ENCODE measurements at places on chromosomes 11 and 22.

- DNase-seq = peak; percentile 42
Observed at GRCh38 chr22:26835929-26836528, 178.6 kb downstream of the MIAT start.

DNA sequence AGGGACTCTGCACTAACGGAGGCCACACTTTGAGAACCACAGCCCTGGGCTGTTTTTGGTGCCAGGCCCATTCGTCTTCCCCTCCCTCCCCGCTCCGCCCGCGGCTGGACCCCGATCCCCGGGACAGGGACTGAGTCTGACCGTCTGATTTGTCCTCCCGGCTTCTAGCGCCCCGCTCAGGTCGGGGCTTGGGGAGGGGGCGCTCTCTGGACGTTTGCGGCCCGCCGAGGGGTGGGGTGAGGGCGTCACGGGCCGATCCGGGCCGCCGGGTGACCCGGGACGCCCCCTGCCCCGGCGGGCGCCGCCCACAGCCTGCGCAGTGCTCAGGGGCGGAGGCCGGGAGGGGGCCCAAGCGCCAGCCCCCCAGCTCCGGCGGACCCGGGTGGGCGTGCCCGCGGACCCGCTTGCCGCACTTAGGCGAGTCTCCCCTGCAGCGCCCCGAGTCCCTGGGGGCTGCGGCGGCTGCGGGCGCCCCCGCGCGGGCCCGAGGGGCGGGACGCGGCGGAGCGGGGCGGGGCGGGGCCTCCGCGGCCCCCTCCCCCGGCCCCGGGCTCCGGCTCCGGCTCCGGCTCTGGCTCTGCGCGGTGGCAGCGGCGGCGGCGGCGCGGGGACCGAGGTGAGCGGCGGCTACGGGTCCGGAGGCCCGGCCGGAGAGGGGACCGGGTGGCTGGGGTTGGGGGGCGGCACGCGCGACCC, 33.7 kb upstream of the PRR5 start:
- DNase-seq = peak; percentile 72

DNA sequence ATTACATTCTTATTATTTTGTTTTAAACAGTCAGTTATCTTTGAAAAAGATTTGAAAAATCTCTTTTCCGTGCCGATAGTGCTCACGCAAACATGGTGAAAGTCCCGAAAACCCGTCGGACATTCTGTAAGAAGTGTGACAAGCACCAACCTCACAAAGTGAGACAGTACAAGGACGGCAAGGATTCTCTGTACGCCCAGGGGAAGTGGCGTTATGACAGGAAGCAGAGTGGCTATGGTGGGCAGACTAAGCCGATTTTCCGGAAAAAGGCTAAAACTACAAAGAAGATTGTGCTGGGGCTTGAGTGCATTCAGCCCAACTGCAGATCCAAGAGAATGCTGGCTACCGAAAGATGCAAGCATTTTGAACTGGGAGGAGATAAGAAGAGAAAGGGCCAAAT, 28.7 kb upstream of the CTSD start:
- DNase-seq = no peak

GRCh38 chr11:75801362-75802020, 13.5 kb upstream of the UVRAG start:
- DNase-seq = no peak

GRCh38 chr11:57645689-57646085, 4.0 kb downstream of the YPEL4 start:
- peak; percentile 36 for DNase-seq

DNA sequence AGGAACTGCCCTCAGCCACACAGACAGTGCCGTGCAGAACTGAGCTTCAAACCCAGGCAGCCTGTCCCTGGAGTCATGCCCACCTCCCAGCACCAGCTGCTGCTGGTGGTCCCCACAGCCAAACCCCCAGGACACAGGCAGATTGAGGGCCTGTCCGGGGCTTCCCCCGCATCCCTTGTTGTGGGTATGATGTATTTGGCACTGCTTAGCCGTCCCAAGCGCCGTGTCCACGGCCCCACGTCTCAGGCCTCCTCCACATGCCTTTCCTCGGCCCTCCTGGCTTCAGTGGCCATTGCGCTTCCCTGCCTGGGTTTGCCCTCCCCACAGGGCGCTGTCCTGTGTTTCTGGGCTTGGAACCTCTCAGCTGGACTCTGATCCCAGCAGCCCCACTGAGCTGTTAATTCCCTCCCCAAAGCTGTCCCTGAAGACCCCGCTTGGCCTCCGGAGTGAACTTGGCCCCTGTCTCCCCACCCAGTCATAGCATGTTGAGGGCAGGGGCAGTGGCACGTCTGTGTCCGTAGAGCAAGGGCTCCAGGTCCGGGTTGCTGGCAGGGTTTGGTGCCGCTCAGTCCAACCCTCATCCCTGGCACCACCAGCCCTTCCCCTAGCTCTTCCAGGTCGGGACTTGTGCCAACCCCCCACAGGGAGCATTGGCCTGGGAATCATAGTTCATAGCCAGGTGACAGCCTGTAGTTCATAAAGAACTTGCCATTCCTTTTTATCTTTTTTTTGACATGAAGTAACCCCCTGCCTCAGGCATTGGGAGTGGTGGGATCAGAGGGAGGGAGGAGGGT, 34.5 kb upstream of the TEF start:
- DNase-seq = no peak

DNA sequence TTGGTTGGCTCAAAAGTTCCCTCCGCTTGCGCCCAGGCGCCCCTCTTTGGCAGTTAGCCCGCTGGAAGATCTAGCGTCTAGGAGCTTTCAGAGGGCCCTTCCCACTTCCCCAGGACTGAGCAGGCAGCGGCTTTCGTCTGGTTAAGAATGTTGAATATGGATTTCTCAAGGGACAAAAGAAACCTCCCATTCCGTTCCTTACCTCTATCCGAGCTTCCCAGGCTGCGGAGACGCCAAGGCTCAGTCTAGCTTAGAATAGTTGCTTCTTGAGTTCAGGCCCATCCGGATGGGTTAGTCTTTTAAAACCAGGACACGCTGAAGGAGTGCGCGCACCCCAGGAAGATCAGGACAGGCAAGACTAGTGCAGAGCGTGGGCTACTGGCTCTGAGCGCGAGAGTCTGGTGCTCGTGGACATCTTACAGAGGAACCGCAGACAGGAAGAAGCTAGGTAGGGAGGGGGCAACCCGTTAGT, 1.6 kb downstream of the NELL1 start:
- DNase-seq = no peak

GRCh38 chr11:59862252-59862651, 4.0 kb downstream of the TCN1 start:
- no peak for DNase-seq

DNA sequence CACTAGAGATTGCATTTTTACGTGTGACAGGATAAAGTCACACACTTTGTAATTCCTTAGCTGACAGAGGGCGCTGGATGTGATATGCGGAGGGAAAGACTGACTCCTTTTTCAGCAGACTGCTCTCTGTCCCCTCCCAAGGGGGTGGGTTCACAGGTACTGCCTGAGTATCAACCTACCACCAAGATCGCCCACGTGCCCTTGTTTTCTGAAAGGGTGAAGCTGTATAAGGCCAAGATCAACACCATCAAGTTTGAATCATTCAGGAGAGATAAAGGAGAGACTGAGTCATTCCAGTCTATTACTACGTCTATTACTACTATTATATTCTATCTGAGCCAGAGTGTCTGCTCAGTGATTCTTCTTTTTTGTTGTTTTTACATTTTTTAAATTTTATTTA, 30.7 kb downstream of the BUD13 start:
- no peak for DNase-seq

DNA sequence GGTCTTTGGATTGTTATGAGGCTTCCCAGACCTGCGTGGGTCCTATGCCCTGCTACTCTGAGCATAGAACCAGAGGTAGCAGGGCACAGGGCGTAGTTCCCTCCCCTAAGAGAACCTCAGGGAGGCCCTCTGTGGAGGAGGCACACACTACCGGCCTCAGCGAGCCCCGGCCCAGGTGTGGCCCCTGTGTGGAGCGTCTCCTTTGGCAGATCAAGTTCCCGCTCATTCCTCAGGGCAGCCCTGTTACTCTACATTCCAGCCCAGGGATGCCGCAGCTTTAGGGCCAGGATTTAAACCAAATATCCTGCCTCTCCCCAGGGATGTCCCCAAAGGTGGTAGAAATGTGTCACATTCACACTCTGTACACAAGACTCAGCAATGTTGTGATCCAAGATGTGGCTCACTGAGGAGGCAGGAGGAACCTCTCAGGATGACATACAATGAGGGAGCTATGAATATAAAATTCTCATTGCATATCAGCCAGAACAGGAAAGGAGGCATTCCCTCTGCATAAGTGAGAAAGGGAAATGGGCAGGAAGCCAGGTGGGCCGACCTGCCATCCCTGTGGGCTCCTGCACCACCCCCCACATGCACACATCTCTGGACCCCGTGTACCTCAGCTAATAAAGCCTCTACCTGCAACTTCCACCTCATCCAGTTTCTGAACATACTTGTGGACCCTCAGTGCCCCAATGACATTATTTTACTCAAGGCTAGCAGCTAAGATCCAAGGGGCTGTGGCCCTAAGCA, 131.9 kb upstream of the TEAD1 start:
- no peak for DNase-seq

DNA sequence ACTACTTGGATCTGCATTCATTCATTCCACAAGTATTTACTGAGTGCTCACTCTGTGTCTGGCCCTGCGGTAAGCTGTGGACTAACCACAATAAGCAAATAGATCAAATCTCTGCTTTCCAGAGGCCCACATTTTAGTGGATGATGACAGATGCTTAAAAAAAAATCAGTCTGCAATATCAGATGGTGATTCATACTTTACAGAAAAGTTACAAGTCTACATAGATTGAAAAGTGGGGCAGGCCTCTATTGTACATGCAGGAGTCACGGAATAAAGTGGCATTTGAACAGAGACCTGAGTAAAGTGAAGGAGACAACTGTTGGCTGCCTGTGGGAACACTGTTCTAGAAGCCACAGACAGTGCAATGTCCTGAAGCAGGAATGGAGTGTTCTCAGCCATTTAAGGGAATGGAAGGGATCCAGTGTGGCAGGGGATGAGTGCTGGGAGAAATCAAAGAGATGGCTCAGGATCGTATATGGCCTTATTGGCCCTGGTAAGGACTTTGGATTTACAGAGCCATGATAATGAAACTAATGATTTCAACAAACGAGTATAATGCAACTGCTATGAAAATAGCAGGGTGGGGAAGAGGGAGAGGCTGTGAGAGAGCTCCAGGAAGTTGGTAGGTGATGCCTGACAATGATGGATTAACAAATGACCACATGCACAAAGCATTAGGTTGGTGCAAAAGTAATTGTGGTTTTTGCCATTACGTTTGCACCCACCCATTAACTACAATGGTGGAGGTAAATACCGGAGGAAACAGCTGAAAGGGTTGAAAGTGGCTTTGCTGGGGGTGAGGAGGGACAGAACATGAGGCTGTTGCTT, 31.1 kb downstream of the TMEM45B start:
- no peak for DNase-seq

GRCh38 chr11:70487756-70488155, 89.4 kb downstream of the CTTN start:
- no peak for DNase-seq

DNA sequence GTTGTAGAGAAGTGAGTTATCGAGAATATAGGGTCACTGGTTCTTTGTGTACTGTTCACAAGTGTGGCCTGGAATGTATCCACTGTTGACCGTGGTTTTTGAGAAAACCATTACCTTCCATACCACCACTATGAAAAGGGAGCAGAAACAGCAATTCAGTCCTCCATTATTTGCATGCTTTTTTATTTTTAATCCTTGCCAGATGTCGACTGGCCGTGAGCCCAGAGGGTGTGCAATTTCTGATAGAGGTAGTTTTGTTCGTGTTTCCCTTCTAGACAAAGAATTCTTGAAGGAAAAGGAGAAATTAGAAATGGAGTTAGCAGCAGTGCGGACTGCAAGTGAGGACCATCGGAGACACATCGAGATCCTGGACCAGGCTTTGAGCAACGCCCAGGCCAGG, 81.7 kb downstream of the AMOTL1 start:
- DNase-seq = peak; percentile 65

GRCh38 chr11:117520201-117520600, 192.5 kb downstream of the CEP164 start:
- DNase-seq = no peak

GRCh38 chr22:39344046-39344390, 5.8 kb upstream of the SYNGR1 start:
- no peak for DNase-seq

DNA sequence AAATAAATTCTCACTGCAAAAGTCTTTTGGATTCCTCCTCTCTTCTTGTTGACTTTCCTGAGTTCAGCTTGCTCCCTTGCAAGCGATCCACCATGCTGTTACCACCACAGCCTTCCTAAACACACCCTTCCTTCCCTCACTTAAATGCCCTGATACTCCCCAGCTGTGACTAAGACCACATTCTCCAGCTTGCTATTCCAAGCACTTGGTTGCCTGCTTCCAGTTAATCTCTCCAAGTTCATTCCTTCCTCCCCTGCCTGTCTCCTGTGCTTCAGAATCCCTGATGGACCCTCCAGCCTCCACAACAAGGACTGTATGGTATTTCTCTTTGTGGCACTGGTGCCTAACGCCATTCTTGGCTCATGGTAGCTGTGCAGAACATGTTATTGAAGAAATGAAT, 603.9 kb upstream of the CADM1 start:
- DNase-seq = no peak

Measured in left hindlimb (tissue), 1 donor.